ENCODE measurements at places on chromosomes 11 and 22.

DNA sequence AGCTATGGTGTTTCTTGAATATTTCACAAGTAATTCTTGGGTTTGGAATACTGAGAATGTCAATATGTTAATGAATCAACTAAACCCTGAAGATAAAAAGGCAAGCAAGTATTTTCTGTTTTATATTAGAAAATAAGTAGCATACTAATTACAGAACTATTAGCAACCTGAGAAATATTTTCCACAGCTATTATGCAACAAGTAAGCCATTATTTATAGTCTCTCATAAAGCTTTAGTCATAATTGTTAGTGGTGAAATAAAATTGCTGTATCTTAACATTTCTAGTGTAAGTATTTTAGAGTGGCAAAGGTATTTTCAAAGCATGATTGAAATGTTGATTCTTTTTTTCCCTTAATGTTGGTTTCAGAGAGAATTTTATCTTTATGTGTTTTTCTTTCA, 53.3 kb downstream of the FAR1 start:
- DNase-seq, result no peak

- no peak for DNase-seq
Measured at GRCh38 chr11:43997022-43997660, 50.6 kb upstream of the ACCSL start.

- DNase-seq, result no peak
Measured at GRCh38 chr11:118067006-118067405, 9.9 kb upstream of the TMPRSS4 start.

DNA sequence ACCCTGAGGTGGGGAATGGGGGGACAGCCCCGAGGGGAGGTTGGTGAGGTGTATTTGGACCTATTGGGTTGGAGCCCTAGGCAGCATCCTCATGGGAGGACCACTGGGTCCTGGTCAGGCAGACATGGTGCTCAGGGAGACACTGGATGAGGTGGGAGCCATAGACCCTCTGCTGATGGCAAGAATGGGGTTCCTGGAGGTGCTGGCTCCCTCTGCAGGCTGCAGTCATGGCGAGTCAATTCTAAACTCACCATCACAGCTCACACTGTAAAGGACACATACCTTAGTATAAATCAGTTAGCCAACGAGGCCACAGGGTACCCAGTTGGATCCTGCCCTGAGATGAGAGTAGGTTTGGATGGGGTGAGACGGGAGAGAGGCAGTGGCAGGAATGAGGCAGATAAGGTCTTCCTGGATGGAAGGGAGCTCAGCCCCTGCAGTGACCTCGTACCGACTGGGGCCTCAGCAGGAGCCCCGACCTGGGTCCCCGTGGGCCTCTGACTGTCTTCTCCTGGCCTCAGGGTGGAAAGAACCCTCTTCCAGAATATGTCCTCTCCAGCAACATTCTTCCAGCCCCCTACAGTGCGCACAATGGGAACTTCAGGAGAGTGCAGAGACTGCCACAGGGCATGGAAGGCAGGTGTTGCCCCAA, 1.7 kb upstream of the GAB4 start:
- no peak for DNase-seq

- DNase-seq, result no peak
Measured at GRCh38 chr11:60175860-60176275, 7.0 kb downstream of the MS4A6A start.

DNA sequence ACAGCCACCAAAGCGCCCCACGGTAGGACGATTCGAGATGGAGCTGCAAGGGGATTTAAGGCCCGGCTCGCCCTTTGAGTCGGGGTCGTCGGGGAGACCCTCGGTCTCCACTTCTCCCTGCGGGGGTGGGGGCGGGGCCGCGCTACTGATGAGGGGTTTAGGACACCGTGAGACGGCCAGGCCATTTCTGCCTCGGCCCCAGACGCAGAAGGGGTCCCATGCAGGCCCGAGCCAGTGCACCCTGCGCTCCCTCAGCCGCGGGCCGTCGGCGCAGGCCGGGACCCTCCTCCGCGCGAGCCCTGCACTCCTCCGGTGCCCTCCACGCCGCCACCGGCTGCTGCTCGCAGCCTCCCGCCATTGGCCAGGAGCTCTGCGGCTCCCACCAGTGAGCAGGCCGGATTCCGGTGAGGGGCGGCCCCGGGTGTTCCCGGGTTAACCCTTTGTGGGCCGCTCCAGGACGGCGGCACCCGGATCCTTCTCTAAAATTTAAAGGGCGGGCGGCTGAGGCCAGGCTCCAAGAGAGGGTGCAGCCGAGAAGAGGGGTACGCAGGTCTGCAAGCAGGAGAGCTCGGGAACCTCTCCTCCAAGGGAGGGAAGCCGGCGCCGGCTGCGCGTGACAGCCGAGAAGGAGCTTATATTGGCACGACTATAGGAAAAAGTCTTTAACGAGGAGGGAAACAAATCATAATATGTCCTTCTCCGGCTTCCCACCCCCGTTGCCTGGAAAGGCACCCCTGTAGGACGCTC, 18.0 kb downstream of the CREB3L1 start:
- no peak for DNase-seq

- no peak for DNase-seq
Measured at GRCh38 chr11:69443968-69444364, 37.5 kb upstream of the LINC01488 start.

DNA sequence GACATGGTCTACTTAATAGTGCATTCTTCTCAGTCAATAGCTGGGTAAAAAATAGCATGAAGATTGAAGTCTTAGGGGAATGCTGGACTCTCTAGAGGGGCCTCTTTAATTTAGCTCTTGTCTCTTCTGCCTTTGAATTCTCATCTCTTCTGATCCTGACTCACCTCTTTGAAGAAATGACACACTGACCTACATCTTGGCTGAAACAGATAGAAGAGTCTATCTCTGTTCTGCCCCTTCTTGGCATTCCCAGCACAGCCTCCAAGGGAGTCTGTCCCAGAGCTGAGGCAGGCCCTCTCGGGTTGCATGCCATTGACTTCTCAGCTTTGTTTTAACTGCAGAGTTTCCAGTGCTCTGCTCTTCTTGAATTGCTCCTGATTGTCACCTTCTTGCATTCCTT, 55.7 kb downstream of the PTPRJ start:
- DNase-seq, result no peak

DNA sequence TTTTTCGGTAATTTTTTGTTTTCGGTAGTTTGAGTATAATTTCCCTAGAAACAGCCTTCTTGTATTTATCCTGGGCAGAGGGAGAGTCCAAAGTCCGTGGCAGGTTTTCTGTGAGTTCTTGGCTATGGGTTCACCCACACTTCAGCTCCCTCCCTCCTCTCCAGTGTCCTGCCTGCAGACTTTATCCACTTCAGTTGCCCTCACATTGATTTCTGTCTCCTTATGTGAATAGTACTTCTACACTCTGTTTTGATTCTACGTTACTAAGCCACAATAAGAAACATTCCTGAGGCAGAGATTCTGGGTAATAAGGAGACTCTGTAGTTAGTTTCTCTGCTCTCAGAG, 868.6 kb downstream of the METTL15 start:
- no peak for DNase-seq

DNA sequence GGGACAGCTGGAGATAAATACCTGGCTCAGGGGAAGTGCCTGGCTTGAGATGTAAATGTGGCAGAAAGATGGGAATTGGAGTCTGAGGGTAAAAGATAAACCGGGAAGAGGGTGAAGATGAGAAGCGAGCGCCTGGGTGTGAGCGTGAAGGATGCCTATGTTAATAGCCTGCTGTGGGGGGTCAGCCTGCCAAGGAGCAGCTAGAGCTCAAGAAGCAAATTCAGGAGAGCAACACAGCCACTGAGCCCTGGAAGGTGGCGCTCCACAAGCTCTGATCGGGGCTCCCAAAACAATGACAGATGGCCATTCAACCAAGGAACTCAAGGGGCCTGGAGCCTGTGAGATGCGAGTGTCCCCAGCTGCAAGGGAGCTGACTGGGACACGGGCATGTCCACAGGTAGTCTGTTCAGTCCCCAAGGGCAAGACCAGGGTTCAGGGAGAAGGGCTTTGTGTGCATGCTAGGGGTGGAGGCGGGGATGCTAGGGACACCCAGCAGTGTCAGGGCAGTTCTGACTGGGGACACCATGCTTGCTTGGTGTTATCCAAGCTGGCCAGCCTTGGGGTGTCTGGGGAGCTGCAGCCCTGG, 2.8 kb downstream of the GSC2 start:
- DNase-seq, result no peak

DNA sequence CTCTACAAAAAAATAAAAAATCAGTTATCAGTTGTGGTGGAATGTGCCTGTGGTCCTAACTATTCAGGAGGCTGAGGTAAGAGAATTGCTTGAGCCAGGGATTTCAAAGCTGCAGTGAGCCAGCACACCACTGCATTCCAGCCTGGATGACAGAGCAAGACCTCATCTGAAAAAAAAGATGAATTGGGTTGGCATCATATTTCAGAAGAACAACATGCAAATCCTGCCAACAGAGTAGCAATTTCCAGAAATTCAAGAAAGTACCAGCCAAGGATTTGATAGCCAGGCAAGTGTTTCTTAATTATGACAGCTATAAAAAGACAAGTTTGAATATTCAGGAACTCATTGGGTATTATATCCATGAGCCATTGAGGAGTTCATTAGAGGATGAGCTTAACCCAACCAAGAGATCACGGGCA, 75.2 kb downstream of the USP47 start:
- DNase-seq, result peak; percentile 42

DNA sequence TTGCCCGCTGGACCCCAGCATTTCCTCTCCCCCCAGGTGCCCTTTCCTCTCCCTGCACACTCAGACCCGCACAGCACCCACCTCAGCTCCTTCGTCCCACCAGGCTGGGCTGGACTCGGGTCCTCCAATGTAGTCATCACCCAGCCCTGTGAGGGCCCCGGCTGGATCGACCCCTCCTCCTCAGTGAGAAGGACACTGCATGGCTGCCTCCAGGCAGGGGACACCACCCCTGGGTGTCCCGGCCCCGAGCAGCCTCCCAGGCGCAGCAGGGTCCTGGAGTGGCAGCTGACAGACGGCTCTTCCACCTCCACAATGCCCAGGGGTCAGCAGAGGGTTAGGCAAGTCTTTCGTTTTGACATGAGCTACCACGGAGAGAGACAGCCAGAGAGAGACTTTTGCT, 11.1 kb upstream of the ELF5 start:
- no peak for DNase-seq

GRCh38 chr22:45818424-45819085, 146.9 kb downstream of the ATXN10 start:
- no peak for DNase-seq

DNA sequence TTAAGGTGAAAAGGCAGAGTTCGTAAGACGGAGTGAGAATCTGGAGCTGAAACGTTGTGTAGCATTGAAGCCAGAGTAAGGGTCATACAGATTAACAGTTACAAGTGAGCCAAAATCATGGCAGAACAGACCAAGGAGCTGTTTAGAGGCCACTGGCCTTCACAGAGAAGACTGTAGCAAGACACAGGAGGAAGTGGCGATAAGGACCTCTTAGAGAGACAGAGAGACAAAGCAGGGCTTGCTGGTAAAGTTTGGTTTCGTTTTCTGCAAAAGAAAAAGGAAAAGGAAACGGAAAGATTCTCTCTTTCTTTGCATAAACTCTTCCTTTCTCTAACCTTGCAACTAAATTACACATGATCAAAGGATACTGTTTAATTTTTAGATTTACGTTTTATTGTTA, 83.0 kb downstream of the AASDHPPT start:
- no peak for DNase-seq

DNA sequence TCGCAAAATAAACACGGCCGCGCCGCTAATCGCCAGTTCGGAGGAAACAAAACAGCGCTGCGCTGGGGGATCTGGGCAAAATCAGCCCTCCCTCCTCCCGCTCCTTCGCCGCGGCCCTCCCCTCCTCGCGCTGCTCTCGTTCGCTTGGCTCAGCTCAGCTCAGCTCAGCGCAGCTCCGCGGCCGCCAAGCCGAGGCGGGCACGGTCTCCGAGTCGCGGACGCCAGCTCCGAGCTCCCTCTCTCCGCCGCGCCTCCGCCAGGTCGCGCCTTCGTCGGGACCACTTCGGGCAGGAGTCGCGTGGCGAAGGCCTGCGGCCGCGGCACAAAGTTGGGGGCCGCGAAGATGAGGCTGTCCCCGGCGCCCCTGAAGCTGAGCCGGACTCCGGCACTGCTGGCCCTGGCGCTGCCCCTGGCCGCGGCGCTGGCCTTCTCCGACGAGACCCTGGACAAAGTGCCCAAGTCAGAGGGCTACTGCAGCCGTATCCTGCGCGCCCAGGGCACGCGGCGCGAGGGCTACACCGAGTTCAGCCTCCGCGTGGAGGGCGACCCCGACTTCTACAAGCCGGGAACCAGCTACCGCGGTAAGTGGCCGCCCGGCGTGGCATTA, at the start of gene SPON1:
SPON1 (plus strand) TSS at position 162 of the 607 bp plus-strand sequence; CDS start at position 344, 182 bp downstream.
- DNase-seq, result no peak

DNA sequence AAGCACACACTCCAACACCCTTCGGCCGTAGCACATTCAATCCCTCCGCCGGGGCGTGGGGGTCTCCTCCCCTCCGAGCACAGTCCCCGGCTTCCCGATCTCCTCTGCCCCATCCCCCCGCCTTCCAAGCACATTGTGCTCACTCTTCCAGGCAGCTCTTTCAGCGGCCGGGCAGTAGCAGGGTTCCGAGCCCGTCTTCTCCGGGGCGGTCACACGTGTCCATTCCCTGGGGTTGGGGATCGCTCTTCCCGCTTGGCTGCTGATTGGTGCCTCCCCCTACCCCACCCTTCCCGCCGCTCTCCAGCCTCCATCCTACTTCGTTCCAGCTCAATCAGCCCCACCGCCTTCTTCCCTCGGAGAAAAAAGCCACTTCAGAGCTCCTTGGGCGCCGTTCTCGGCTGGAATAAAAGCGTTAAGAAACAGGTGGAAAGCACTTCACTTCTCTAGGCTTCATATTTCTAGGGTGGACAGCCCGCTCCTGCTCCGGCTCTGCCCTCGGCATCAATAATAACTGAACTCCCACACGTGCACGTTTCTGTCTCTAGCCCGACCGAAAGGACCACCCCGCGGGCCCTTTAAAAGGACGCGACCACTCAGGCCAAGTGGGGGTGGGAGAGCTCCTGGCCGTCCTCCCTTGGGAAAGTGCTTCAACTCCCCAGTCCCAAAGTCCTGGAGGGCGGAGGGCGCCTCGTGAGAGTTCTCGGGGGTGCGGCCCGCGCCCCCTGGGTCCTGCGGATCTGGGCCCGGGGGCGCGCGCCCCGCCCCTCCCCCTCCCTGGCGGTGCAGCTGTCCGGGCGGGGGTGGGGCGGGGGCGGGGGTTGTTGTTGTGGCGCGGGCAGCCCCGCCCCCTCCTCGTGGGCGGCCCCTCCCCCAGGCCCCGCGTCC, 464 bp upstream of the CECR2 start:
- peak; percentile 30 for DNase-seq

GRCh38 chr11:73866586-73866996, 10.1 kb downstream of the COA4 start:
- DNase-seq, result no peak

DNA sequence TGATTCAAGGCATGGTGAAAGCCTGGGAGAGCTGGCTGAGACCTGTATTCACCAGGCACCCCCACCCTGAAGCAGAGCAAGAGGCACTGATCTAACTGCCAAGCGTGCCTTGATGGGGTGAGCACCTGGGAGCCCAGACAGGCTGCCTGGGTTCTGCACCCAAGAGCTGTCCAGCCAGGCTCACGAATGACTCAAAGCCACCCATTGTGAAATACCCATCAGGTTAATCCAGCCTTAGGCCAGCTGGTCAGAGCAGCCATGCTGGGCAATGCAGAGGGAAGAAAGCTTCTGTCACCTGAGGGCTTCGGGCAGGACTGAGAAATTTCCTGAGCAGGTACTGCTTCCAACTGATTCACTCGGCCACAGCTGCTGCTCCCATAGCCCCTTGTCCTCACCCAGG, 22.1 kb downstream of the THOC5 start:
- DNase-seq, result no peak

- no peak for DNase-seq
Measured at GRCh38 chr11:101889767-101890166, 25.0 kb upstream of the CEP126 start.

All from NCI-H446 treated with DMSO at 0.1 percent for 48 hours (cell line).